ENCODE measurements at places on chromosomes 16 and 17.

DNA sequence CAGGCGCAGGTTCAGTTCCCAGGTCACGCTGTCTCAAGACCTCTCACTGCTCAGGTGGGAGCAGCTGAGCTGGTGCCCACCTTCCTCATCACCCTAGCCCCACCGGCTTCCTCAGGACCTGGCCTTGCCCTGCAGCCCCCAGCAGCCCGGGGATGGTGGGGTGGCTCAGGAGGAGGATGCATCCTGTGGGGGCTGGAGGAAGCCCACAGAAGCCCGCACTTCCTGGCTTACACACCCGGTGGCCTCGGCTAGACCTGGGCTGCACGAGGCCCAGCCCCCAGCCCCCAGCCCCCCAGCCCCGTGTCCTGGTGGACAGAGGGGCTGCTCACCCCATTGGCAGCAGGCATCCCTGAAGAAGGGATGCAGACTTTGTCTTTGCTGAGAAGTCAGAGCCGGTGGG is 43.4 kb downstream of the BAHCC1 start:
- no peak for DNase-seq

DNA sequence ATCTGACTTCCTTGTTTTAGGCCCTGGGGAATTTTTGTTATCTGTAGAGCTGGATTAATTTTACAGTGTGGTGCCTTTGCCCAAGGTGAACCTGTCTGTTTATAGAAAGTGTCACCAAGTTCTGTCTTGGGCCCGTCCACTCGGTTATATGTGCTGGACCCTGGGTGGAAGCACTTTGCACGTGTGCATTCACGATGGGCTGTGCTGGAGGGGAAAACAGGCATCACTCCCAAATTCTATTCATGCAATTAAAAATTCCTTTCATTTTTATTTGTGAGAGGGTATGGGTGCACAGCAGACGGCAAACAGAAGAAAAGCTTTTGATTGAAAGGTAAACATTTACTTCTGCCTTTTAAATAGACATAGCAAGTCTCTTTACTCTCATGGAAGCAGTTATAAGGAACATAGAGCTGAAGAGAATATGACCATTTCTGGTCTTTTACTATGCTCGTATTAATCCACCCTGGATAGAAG is 101.2 kb downstream of the WWOX start:
- DNase-seq, result no peak

GRCh38 chr17:20236578-20237227 is 227.5 kb downstream of the SPECC1 start:
- no peak for DNase-seq

GRCh38 chr17:44466339-44466738 is 36.9 kb downstream of the GPATCH8 start:
- DNase-seq, result no peak

DNA sequence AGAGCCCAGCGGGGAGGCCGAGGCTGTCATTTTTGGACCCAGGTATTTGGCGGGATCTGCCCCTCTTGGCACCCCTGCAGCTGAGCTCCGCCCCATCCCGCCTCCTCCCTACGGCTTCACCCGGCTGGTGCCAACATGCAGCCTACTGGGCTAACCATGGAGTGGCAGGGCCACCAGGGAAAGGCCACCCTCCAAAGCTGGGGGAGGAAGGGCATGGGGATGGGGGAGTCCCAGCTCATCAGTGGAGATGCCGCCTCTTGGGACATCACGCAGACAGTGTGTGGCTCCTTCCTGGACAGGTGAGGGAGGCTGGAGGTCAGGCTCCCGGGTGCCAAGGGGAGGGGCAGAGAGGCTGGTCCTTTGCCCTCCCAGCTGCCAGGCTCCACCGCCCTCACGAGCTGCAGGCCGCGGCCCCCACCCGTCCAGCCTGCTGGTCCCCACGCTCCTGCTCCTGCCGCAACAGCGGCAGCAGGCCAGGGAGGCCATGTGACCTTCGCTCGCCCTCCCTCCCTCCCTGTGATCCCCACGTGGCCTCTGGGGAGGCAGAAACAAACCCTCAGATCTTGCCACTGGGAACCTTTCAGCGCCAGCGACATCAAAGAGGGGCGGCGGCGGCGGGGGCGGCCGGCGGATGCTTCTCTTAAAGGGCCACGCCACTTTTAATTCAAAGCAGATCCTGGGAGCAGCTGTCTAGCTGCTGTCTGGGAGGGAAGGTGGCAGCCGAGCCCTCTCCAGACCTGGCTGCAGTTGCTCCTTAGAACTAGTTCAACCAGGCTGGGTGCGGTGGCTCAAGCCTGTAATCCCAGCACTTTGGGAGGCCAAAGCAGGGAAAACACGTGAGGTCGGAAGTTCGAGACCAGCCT is 6.8 kb upstream of the NOTUM start:
- peak; percentile 78 for DNase-seq

DNA sequence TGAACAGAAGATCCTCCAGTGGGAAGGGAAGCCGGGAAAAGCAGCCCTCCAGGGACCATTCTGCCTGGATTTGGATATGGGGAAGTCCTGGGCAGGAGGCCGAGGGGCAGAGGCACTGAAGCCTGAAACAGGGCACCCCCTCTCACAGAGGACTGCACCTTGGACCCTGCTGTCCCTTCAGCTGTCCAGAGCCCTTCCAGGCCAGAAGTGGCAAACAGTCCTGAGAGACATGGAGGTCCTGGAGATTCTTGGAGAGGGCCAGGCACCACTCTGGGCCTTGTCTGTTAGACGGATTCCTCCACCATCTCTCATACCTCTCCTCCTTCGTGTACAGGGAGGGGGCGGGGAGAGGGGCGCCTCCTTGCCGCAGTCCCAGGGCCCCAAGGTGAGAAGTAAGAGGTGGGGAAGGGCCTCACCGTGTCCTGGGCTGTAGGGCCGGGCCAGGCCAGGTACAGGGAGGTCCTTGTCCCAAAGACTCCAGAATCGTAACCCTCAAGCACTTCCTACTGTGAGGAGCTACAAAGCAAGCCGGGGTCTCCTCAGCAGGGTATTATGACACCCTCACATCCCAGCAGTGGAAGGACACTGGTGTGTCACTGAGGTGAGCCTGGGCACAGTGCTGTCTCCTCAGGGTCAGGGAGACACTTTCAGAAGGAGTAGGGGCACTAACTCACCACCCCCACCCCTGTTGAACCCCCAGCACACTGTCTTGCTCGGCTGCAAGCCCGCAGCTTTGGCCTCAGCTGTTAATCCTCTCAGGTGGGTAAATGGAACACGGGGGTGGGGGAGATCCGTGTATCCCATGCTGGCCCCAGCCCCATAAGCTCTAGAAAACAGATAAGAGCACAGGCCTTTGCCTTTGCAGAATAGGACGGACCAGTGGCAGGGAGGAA is 16.6 kb upstream of the TBX2 start:
- DNase-seq, result no peak

GRCh38 chr16:52976539-52977167 is 76.0 kb downstream of the CHD9NB start:
- DNase-seq, result no peak

DNA sequence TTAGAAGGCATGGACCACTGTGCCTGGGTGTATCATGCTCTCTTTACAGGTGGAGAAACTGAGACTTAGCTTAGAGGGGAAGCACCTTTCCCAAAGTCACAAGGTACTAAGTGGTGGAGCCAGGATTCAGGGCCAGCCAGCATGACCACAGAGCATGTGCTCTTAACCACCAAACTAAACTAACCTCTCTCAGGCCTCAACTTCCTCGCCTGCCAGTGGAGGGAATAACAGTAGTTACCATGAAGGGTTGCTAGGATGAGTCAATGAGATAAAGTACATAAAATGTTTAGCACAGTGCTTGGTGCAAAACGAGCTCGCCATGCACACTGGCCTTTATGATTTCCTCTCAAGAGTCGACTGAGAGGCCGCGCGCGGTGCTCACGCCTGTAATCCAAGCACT is 6.4 kb upstream of the MYO1C start:
- no peak for DNase-seq

DNA sequence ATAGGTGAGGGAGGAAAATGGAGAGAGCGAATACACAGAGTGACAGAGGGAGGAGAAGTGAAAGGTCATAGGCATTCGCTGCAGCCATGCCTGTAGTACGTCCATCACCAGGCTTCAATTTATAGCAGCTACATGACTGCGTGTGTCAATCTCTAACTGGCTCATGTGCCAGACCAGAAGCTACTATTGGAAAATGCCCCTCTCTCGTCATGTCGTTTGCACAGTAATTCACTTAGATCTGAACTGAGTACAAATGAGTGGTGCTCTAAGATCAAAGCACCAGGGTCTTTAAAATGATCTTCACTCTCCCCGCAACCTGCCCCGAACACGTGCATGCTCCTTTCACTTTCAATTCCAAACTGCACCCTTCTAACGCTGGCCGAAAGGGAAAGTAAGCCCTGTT is 51.3 kb downstream of the ADCY9 start:
- no peak for DNase-seq

DNA sequence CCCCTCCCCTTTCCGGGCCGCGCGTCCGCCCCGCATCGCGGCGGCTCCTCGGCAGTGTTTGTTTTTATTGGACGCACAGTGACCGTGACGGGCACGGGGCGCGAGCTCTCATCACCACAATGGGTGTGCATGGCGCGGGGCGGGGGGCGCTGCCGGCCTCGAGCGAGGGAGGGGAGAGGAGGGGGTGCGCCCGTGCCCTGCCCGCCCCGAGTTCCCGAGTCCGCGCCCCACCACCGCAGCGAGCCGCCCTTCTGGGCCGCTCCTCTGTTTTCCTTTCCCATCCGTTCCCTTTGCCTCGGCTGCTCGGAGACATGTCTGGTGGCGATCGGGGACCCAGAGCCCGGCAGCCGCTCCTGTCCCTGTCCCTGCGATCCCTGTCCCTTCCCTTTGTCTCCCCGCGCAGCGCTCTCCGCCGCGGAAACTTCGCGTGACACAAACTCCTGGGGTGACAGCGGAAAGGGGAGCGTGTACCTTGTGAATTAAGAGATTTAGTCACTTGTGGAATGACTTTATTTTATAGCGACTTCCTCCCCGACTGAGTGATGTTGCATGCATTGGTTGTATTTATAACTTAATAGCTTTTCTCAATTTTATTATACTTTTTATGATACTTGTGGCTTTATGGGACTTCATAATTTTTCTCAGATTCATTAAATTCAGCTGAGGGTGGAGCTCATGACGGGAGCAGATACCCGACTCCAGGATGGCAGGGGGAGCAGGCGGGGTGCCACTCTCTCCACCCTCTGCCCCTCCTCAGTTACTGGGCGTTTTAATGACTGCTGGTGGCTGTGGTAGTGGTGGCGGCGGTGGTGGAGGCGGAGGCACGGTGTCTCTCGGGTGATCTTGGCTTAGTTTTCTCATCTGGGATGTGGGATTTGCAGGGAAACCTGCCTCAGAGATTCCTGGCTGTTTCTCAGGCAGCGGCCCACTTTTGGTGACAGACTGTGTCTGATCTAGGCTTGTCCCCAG is 40.8 kb downstream of the MRM1 start:
- DNase-seq, result no peak

DNA sequence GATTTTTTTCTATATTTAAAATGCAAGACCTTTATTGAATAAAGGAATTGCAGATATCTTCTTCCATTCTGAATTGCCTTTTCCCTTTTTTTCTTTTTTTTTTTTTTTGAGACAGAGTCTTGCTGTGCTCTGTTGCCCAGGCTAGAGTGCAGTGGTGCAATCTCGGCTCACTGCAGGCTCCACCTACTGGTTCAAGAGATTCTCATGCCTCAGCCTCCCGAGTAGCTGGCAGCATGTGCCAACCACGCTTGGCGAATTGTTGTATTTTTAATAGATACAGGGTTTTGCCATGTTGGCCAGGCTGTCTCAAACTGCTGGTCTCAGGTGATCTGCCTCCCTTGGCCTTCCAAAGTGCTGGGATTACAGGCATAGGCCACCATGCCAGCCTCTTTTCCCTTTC is 151.5 kb downstream of the CEP112 start:
- DNase-seq, result no peak

- DNase-seq, result no peak
Observed at GRCh38 chr17:72518159-72518732, 397.4 kb downstream of the SOX9 start.

- DNase-seq, result no peak
Observed at GRCh38 chr16:11674001-11674817, 6.0 kb downstream of the SNN start.

DNA sequence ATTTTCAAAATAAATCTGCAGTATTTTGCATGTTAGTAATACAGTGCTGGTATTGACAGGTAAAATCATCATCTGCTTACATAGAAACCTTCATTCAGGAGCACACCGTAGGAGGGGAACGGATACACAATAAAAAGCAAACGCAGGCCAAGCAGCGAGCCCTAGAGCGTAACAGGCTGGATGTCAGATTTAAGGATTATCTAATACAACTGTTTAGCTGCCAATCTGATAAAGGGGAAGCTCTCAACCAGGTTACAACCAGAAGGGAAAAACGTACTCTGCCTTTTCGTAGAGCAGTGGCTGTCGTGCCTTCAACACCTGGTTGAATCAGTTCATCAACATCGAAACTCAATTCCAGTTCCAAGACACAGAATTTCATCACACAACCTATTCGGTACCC is 16.4 kb upstream of the CUEDC1 start:
- no peak for DNase-seq

- no peak for DNase-seq
Observed at GRCh38 chr16:4682616-4683254, 10.6 kb upstream of the NUDT16L1 start.

GRCh38 chr16:24851700-24852099 is 5.9 kb downstream of the SLC5A11 start:
- DNase-seq, result no peak

DNA sequence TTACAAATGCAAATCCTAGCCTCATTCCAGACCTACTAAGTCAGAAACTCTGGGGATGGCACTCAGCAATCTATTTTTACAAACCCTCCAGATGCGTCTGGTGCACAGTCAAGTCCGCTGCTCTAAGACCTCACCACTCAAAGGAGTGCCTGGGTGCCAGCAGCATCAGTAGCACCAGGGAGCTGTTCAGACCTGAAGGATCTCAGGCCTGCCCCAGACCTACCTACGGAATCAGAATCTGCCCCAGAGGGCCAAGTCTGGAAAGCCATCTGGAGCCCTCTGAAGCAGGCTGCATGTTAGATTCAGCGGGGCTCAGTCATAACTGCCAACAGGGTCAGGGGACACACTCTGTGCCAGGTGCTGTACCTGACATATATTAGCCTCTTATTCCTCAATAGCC is 17.6 kb downstream of the MEOX1 start:
- DNase-seq, result no peak

- DNase-seq, result peak; percentile 60
Observed at GRCh38 chr17:77107506-77108433, 33.0 kb upstream of the SEC14L1 start.

- DNase-seq, result no peak
Observed at GRCh38 chr16:9489835-9490467, 398.5 kb downstream of the HAPSTR1 start.

DNA sequence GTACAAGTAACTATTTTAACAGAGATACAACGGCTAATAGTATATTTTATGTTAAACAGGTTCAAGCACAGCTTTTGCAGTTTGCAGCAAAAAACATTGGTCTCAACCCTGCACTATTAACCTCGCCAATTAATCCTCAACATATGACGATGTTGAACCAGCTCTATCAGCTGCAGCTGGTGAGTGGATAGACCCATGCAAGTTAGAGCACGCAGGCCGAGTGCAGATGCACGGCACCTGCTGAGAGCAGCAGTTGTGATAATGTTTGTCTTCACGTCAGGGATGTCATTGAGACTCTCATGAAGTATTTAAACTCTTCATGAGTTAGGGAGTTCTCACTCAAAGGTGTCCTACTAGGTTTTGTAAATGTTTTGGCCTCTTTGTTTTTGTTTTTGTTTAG is 45.6 kb downstream of the TMC6 start:
- DNase-seq, result no peak

Measured in stimulated activated CD8-positive, alpha-beta memory T cell treated with anti-CD3 and anti-CD28 coated beads, Interleukin-12 subunit alpha, Interleukin-12 subunit beta, amount 100 ng/mL, for 4 hours (primary cell).